B cell (primary cell): ENCODE measurements at places on chromosomes 13 and 19. TPM values are rescaled to one million over a fixed set of nuclear protein-coding genes. Genes with fewer than 3 reads are reported as not detected.

Gene SLITRK5
- not detected in 2 replicates for total RNA-seq

Gene PROZ
- not detected in 2 replicates for total RNA-seq

- DNase-seq, result no peak
These were observed 284.4 kb upstream of the NBEA start for GRCh38 chr13:34657716-34658115.

DNA sequence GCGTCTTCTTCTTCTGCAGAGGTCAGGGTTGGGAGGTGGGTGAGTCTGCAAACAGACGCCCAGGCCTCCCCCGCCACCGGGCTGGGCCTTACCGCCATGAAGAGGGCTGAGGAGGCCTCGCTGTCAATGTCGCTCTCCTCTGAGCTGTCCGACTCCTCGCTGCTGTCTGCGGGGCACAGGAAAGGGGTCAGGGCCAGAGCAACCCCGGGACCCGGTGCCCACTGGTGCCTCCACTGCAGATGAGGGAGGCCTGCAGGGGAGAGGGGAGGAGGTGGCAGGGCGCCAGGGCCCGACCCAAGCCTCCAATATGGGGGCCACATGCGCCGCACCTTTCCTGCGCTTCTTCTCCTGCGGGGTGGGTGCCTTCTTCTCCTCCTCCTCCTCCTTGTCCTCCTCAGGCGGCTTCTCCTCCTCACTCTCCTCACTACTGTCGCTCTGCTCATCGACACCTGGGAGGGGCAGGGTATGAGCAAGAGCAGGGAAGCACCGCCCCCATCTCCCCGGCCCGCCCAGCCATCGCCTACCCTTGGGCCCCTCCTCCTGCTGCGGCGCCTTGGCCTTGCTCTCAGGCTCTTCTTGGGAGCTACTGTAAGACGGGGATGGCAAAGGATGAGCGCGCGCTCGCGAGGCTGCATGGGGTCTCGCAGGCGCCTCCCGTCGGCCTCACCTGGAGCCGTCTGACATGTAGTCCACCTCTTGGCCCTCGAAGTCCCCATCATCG is 5.5 kb upstream of the PSPN start:
- no peak for DNase-seq

DNA sequence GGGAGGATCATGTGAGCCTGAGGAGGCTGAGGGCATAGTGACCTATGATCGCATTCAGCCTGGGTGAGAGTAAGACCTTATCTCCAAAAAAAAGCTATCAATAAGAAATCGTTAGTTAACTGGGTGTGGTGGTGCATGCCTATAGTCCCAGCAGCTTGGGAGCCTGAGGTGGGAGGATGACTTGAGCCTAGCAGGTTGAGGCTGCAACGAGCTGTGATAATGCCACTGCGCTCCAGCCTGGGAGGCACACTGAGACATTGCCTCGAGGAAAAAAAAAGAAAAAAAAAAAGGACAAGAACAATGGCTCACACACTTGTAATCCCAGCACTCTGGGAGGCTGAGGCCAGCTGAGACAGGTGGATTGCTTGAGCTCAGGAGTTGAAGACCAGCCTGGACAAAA is 16.2 kb downstream of the PSPC1 start:
- no peak for DNase-seq

DNA sequence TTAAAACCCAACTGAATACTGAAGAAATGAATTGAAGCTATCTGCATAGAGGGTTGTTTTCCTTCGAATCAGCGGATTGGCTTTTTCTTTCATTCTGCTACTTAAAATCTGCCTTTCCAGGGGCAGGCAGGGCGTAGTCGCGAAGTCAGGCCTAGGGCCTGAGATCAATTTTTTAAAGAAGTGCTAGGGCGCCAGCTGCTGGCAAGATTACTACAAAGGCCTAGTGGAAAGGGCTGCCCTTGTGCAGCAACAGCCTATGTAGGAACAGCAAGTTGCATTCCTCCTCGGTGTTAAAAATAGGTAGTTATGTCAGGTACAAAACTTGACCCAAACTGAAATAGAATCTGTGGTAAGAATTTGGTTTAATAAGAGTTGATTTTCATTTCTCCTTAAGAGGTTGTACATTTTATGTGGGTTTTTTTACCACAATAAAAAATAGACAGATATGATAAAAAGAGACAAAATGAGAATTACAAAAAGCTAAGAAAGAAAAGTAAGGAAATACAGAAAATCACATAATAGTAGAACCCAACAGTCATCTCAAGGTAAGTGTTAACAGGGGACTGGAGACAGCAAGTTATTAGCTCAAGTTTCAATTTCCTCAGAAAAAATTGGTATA is 9.5 kb upstream of the URAD start:
- DNase-seq, result peak; percentile 41

DNA sequence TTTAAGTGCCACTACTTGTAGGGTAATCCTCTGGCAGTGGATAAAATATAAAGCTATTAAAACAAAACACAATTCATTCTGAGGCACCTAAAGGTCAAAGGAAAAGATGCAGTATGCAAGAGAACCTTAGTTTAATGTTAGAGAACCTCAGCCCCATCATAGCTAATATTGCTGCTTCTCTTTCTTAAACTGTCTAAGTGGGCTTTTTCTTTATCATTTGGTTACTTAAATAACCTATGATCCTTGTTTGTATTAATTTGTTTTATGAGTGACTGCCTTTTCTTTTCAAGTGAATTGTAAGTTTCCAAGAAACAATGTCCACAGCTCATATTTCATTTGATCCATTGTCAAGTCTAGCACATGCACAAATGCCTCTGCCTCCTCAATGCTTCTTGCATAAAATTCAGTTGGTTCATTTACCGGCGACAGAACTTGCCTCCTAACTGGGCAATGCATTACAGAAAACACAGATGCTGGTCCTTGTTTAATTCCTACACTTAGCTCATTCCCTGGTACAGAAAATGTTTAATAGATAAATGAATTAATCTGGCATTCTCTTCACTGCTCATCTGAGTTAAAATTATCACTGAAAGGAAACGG is 1049.8 kb downstream of the OLFM4 start:
- DNase-seq, result no peak

GRCh38 chr13:37319031-37319443 is 213.6 kb upstream of the CSNK1A1L start:
- DNase-seq, result no peak

- DNase-seq, result no peak
These were observed 79.9 kb downstream of the FREM2 start for GRCh38 chr13:38766799-38767198.

- no peak for DNase-seq
These were observed 25.9 kb upstream of the FNDC3A start for GRCh38 chr13:48949566-48950500.
